ENCODE measurements at places on chromosomes 2 and 18.
A peak's percentile ranks its signal among the peaks of the same experiment; 100 is the strongest.

DNA sequence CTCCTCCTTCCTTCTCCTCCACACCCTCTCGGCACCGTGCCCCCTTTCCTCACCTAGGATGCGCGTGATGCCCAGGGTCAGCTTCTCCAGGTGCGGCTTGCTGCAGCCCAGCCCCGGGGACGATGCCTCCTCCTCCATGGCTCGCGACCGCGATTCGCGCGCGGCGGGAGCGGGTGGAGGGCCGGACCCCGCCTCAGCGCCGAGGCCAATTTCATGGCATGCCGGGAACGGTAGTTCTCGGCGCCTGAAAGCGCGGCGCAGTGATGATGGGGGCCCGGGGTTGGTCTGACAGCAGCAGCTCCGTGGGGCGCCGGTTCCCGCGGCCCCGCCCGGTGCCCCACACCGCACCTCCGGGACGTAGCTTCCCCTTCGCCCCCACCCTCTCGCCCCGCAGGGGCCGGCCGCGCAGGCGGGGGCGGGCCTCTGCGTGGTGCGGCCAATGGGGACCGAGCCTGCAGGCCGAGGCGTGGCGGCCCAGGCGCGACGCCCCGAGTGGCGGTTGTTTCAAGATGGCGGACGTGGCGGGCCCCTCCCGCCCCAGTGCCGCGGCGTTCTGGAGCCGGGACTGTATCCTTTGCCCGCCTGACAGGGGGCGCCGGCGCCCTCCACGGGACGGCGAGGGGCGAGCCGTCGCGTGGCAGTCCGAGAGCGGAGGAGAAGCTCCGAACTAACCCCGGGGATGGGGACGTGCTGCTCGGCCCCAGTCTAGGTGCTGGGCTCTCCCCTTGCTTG, at the start of the genes KIAA1328 and TPGS2:
TSS of gene KIAA1328 (plus strand) at position 498 of the 732 bp plus-strand sequence. CDS start at position 510, 12 bp downstream.
TSS of gene TPGS2 (minus strand) at position 373 of the 732 bp plus-strand sequence. CDS start at position 138, 235 bp downstream.
- DNase-seq: peak; percentile 77

DNA sequence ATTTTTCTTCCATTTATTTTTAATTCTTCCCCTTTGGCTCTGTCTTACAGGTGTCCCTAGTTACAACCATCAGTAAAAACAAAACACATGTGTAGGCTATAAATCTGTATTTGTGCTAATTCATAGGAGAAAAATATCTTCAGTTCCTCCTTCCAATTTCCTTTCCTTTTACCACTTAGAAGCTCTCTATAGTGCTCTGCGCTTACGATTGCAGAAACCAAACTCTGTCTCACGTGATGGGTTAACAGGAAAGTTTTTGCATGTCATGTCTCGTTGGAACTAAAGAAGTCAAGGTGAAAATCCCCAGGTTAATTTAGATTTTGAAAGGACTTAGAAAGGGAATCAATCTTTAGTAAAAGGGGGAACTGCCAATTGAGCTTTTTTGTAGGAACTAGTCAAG, 1390.5 kb upstream of the ZEB2 start:
- no peak for DNase-seq

GRCh38 chr2:43513216-43513615, 82.6 kb downstream of the THADA start:
- no peak for DNase-seq

DNA sequence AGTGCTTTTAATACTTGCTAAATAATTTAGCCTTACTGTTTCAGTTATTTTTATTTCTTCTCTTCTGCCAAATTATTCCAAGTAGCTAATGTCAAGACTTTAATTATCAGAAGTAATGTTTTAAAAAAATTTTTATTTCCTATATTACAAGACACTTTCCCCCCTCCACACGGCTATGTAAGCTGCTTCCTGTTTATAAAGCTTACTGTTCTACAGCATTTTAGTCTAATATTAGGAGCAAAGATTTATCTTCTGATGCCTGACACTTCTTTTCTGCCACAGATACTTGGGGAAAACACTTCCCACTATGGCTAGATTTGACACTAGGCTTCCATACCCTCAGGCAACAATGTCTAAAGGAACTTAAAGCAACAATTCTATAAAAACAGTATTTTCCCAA, 62.3 kb downstream of the ROCK1 start:
- DNase-seq: no peak

DNA sequence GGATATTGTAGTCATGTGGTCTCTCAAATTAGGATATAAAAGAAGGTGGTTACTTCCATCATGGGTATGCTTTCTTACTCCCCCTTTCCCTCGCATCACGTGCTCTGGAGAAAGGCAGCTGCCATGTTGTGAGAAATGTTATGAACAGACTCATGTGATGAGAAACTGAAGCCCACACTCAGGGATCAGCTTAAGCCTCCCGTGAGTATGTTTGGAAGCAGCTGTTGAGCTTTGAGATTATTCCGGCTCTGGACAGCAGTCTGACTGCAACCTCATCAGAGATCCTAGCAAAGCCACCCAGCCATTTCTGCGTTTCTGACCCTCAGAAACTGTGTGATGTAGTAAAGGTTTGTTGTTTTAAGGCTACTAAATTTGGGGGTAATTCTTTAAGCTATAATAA, 700.1 kb downstream of the ADCYAP1 start:
- DNase-seq: no peak

DNA sequence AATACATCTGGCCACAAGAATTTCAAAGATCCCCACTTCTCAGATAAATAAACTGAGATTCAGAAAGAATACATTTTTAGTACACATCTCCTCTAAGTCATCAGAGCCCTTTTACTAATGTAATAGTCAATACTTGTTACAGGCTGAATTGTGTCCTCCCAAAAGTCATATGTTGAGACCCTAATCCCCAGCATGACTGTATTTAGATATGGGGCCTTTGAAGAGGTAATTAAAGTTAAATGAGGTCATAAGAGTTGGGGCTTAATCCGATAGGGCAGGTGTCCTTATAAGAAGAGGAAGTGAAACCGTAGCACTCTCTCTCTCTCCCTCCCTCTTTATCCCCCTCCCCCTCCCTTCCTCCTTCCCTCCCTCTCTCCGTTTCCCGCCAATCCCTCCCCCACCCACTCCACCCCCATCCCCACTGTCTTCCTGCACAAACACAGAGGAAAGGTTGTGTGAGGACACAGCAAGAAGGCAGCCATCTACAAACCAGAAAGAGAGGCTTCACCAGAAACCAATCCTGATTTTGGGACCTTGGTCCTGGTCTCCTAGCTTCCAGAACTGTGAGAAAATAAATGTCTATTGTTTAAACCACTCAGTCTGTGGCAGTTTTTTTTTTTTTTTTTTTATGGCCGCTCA, 66.6 kb upstream of the ZNF397 start:
- no peak for DNase-seq

GRCh38 chr18:50422286-50422898, 47.5 kb downstream of the SKA1 start:
- DNase-seq: no peak

DNA sequence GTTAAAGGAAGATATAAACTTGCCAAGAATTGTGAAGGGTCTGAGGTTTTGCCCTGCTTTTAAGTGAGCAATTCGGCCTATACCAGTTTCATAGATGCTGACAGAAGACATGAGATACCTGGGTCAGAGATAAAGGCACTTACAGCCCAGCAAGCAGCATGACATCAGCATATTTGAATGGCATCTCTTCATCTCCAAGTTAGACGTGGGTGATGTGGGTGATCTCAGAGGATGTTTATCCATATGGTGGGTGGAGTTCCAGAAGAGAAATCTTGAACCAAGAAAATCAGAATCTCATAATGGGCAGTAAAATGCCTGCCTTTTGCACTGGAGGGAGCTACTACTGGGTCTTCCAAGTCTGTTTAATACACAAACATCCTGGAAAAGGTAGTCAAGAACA, 44.7 kb downstream of the GYPC start:
- DNase-seq: no peak

- no peak for DNase-seq
Observed at GRCh38 chr2:104755026-104755878, 98.7 kb upstream of the POU3F3 start.

- peak; percentile 8 for DNase-seq
Observed at GRCh38 chr2:172640389-172640788, 84.5 kb downstream of the PDK1 start.

DNA sequence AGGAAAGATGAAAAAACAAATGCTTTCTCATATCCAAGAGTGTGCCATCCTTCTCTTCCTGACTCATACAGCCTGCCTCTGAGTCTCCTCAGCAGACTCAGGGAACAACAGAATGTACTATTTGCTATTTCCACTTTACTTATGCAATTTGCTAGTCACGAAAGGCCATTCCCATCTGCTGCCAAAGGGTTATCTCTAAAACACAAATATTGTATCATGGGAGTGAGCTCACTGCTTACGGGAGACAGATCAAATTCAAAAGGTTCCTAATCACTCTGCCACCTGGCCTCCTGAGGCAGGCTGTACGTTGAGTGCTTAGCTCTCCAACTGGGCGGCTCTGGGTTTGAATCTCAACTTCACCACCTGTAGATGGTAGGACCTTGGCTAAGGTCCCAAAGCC, 92.0 kb downstream of the GAREM1 start:
- DNase-seq: no peak
